GM12891 (cell line): ENCODE measurements at places on chromosomes 6 and 20.

DNA sequence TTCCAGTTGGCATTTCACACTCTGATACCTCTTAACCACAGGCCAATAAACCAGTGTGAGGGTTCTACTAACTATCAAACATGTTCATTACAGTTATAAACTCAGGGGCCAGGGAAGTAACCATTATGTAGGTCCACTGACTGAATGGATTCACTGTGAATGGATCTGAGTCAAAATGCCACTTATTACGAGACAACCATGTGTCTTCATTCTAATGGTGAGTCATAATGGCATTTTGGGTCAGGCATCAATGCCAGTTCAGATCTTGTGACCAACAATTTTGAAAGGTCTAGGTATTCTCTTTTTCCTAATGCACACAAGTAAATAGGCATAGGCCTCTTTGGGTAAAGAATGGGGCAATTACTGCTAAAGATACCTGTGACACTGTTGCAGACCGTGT, 112.2 kb upstream of the HEY2 start:
- no peak for DNase-seq

DNA sequence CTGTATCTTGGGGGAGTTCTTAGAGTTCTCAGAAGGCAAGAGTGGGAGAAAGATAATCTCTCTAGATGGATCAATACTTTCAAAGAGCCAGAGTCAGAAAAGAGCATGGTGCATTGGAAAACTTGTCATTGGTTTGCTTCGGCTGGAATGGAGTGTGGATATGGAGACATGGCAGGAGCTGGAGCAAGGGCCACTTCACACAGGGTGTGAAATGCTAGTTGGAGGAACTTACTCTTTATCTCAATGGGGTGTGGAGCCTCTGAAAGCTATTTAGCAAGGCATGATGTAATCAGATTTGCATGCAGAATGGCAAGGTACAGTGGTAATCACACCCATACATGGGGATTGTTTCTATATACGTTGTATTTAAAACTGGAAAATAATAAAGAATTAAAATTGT, 31.5 kb upstream of the PAQR8 start:
- DNase-seq: no peak

DNA sequence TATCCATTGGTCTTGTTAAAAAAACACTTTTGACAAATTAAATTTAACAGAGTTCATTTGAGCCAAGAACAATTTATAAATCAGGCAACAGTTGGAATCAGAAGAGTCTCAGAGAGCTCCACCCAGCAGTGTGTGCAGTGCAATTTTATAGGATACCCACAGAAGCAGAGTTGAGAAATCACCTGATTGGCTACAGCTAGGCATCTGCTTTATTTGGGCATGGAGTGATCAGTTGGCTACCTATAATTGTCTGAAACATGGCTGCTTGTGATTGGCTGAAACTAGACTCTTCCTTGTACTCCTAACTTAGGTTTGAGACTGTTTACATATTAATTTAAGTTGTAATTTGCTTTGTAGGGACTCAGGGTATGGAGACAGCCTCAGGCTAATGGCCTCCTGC, 12.0 kb downstream of the PGK2 start:
- no peak for DNase-seq

- no peak for DNase-seq
Observed at GRCh38 chr6:143160015-143160414, 99.3 kb downstream of the AIG1 start.

DNA sequence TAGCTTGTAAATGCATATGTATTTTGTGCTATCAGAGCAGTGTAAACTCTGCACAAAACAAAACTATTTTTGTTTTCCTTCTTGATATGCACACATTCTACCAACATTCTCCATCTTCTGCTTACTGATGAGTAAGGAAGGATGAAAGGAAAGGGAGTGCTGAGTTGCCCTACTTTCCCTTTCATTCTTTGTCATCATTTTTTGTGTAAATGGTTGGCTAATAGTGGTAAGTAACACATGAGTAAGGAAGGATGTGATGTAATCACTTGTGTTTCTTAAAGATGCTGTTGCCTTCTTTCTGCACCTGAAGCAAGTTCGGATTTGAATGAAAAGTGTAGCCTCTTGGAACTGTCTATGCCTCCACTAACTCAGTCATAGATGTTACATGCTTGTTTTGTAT, 4.6 kb upstream of the REV3L start:
- no peak for DNase-seq

DNA sequence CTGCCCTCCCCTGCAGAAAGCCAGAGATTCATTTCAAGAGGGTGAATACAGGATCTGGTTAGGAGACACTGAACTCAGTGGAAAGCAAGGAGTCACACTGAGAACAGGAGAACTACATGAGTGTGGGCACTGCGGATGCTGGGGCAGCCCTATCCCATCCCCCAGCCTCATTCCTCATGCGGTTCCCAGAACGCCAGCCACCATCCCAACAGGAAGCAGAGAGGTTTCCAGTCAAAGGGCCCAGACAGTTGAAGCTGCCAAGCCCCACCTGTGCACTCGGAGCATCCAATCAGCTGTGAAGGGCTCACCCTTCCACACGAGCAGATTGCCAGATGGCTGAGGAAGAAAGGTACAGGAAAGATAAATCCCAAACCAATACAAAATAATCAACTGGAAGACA, 50.7 kb upstream of the PRND start:
- no peak for DNase-seq

DNA sequence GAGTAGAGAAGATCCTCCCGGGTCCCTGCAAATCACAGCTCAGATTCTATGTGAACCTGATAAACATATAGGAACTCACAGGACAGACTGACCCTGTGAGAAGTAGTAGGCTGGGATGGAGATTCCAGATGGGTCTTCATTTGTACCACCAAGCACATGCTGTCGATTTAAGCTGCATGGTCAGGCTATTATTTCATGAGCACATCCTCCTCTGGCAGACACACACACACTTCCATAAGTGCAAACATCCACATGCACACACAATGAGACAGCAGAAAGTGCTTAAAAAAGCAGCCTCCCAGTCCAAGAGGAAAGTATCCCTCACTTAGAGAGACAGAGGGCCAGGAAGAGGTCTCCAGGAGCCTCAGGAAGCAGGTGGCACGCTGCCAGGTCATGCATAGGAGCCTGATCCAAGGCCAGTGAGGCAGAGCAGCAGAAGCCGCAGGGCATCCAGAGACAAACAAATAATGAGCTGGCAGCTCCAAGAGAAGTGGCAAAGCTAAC, 131.8 kb downstream of the UNC5CL start:
- DNase-seq: no peak
